GM04503 (cell line): ENCODE measurements at places on chromosomes 7 and 10.

- DNase-seq = no peak
These were observed 166.8 kb downstream of the RGS10 start for GRCh38 chr10:119375574-119376272.

GRCh38 chr10:132448248-132448731 lies 51.3 kb downstream of the PWWP2B start:
- DNase-seq = no peak

- no peak for DNase-seq
These were observed 206.6 kb downstream of the SKAP2 start for GRCh38 chr7:26657686-26658388.

- peak; percentile 35 for DNase-seq
These were observed 110.5 kb downstream of the JCAD start for GRCh38 chr10:29948881-29949355.

GRCh38 chr10:71068861-71069271 lies 143.5 kb upstream of the UNC5B start:
- peak; percentile 11 for DNase-seq

DNA sequence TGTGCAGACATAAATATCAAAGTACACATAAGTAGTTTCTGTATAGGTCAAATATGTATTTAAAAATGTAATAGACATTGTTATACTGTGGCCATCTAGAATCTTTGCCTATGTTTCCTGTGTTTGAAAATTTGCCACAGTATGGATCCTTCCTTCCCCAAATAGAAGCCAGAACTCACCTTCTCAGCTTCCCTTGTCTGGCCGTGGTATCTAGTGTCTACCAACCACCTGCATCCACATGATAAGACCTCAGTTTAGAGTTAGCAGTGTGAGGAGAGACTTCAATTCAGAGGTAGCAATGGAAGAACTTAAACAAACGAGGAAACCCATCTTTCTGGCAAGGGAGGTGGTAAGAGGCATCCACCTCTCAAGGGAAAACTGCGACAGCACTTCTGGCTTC lies 4.9 kb downstream of the TRDMT1 start:
- DNase-seq = no peak

DNA sequence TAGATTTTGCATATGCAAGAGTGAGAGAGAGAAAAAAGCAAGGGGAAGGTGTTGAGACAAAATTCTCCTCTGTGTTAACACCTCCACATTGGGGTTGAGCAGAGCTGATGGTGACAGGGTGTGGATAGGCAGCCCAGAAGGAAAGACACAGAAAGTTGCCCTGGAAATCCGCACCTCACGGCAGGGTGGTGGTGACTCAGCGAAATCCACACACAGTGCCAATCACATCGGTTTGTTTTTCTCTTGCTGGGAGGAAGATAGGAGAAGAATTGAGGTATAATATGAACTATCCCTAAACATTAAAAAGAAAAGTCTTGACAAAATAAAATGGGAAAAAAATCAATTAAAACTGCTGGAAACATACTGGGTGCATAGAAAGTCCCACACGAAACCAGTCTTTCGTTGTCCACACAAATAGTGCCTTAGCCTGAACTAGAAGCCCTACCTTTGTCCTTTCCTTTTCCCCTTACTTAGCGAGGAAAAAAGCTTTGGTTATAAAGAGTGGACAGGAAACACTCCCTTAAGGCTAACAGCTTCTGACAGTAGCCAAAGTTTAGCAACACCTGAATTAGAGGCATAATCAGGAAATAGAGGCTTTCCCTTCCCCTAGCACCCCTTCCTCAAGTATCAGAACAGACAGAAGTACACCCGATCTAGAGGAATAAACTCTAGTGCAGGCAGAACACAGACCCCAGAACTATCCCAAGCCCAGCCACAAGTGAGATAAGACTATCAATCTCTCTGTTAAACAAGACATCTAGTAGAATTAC lies 39.2 kb upstream of the DNAJC1 start:
- no peak for DNase-seq

DNA sequence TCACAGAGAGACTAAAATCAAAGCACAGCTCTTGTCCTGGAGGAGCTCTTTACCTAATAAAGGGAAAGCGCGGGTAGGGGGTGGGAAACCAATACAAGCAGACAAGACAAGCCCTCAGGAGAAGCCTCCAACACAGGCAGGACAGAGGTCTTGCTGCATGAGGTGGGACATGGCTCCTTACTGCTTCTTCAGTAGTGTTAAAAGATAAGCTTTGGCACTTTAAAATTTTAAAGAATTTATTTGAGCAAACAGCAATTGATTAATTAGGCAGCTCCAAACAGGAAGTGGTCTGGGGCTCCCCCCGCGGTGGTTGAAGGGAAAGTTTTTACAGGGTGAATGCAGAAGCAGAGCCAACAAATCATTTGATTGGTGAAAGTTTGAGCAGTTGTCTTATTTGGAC lies 50.3 kb upstream of the MACC1 start:
- no peak for DNase-seq
